Amniotic epithelial cell (primary cell): ENCODE measurements at places on chromosomes 16 and 17.

GRCh38 chr17:67575325-67575724 is 142.4 kb upstream of the NOL11 start:
- DNase-seq: no peak

- DNase-seq: no peak
These were observed 141.9 kb downstream of the BCAS3 start for GRCh38 chr17:60819447-60820130.

GRCh38 chr17:8857919-8858318 is 9.6 kb downstream of the PIK3R6 start:
- DNase-seq: no peak

GRCh38 chr16:87628246-87628923 is 26.1 kb downstream of the JPH3 start:
- no peak for DNase-seq

DNA sequence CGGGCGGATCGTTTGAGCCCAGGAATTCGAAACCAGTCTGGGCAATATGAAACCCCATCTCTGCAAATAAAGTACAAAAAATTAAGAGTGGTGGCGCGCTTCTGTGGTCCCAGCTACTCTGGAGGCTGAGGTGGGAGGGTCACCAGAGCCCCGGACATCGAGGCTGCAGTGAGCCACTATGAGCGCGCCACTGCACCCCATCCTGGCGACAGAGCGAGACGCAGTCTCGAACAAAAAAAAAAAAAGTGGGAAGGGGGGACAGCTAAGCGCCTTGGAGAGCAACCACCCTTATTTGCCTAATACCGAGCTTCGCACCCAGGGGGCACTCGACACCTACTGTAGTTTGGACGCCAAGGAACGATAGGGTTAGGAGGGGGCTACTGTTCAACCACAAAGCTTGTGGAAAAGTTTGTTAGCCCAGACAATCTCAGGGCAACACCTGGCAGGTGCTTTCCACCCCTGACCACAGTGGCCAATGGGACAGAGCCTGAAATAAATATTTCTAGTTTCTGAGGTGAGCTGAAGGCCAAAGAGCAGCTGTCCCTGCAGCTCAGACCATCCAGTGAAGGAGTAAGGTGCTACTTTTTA is 847 bp upstream of the PSMC3IP start:
- DNase-seq: peak; percentile 60

DNA sequence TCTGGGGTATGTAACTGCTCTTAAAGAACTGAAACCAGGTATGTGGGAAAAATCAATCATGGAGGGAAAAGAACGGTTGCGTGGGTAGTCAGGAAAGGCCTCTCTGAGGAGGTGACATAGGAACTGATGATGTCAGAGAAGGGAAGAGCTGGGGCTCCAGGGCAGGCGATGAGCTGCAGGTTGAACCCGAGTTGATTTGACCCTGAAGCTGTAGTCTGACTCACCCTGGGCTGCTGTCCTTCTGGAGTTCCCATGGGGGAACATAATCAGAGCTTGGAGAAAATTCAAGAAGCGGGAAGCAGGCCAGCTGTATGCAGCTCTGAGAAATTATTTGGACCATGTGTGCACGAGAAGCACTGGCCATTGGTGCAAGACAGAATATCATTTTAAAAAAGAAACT is 16.7 kb downstream of the SLC6A2 start:
- DNase-seq: no peak

DNA sequence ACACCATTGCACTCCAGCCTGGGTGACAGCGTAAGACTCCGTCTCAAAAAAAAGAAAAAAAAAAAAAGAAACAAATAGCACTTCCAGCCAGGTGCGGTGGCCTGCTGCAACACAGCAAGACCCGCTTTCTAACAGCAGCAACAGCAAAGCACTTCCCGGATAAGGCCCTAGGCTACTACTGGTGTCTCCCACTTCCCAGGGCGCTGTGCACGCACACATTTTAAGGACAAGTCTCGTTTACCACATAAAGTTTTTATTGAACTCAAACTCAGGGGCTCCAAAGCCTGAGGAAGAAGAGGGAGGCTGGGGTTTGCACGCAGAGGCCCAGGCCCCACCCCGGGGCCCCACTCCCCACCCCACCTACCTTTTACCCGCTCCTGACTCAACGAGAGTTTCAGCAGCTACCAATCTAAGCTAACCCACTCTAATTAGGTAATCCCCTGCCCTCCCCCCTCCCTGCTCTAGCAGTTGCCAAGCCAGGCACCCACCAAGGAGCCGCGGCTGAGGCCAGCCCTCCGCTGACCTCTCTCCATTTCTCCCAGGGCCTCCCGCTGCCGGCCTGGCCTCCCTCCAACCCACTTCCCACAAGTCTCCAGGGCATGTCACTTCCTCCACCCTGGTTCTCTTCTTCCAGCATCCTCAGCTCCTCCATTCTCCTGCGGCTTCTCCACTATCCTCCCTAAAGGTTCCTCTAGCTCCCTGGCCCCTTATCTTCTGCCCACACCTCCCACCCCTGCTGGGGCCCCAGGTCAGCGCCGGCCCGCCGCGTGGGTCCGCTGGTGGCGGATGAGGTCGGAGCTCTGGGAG is 2.4 kb downstream of the ZNF768 start:
- peak; percentile 10 for DNase-seq

DNA sequence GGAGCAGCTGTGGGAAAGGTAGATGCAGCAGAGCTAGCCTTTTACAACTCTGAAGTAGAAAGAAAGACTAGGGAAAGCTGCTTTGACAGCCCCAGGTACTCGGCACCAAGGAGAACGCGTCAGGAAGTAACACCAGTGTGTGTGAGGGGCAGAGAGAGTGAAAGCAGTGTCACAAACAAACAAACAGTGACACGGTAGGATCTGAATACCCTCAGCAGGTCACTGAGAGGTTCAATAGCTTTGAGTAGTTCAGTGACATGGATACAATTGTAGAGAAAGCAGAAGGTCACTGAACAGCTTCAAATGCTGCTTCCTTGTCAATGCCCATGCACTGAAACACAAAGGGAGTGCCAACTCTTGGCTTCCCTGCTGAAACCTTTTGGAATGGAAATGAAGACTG is 150.3 kb upstream of the C17orf78 start:
- no peak for DNase-seq

DNA sequence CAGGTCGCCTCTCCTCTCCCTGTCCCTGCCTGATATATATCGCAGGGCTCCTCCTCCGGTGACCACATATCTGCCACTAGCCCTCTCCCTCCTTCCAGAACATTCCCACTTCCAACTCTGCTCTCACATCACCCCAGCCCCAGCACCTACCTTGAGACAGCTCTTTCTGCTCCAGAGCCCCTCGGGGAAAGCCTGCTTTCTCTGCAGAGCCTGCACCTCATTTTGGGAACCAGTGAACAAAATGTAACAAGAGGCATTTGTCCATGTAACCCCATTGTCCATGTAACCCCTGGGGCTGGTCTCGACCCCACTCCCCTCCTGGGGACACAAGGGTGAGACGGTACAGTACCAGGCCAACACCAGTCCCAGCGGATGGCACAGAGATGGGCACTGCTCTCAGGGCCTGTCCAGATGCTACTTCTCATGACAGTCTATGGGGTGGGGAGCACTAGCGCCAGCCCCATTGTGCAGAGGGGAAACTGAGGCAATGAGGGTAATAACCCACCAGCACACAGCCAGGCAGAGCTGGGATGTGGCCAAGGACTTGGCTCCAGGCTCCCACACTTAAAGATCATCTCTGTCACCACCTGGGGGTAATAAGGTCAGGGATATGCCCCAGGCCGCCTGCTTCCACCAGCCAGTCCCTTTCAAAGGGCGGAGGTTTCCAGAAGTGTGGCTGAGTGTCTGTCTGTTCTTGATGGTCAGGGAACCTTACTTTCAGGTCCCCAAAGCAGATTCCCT is 42.9 kb downstream of the TBC1D16 start:
- DNase-seq: no peak

GRCh38 chr17:2336852-2337543 is at the start of gene SGSM2:
SGSM2 (plus strand) TSS chr17:2337501; CDS start chr17:2337689, 188 bp downstream.
- peak; percentile 31 for DNase-seq

DNA sequence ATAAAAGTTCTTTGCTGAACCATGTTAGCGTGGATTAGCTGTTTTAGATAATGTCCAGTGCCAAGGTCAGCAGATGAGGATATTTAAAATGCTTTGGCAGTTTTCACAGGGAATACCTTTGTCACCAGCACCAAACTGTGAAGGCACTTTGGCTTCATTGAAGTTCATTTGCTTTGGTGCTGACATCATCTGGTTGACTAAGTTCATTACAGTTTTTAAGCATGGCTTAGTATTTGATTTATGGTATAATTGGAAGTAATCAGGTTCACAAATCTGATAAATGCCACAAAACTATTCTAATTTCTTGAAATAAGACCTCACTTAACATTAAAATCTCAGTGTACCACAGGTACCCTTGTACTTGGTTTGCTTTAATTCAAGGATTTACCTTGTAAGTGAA is 4.3 kb downstream of the GID4 start:
- no peak for DNase-seq

GRCh38 chr16:64933885-64934284 is 188.0 kb downstream of the CDH11 start:
- peak; percentile 30 for DNase-seq

- DNase-seq: peak; percentile 87
These were observed 209.4 kb upstream of the CIBAR2 start for GRCh38 chr16:85321509-85322271.

DNA sequence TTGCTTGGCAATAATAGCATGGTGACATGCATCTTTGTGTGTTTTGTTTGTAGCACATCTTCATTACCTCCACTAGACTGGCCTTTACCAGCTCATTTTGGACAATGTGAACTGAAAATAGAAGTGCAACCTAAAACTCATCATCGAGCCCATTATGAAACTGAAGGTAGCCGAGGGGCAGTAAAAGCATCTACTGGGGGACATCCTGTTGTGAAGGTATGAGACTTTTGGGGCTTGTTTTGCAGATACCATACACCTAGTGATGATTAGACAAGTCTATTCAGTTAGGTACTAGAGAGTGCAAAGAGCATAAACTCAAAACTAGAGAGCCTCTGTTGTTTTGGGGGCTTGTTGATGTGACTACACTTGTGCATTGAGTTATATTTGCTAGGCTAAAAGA is 41.2 kb downstream of the NFATC3 start:
- DNase-seq: no peak

GRCh38 chr16:8572919-8573724 is 17.2 kb downstream of the TMEM114 start:
- DNase-seq: peak; percentile 23

GRCh38 chr16:12440228-12440530 is 363.5 kb downstream of the CPPED1 start:
- DNase-seq: peak; percentile 11

DNA sequence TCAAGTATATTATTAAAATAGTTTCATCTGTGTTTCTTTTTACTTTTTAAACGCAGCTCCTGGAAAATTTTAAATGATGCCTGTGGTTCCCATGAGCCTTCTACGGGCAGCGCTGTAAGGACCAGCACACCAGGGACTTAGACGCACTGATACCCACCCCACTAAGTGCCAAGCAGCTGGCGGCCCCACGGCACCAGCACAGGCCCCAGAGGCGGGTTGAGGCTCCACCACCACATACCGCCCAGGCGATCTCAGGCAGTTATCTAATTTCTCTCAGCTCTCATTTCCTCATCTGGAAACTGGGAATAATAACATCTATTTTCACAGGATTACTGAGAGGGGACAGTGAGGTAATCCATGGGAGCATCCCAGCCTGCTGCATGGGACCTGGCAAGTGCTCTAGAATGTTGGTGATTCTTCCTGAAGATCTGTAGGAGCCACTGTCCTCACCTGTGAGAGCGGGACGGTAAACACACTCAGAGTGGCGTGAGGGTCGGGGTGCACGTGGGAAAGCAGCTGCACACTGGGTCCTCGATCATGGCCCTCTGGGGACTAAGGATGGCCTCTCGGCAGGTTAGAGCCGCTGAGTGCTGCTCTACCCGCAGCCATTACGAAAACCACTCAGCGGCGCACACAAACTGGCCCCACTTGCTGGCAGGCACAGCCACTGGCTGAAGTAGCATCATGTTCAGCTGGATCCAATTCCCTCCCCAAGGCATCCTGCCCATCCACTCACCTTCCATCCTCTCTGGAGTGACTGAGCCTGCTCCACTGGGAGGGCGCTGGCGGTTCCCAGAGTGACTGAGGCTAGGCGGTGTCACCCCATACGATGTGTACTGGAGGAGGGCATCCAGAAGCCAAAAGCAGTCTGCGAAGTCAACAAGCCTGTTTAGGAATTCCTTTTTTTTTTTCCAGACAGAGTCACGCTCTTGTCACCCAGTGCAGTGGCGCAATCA is 17.6 kb upstream of the SLC38A8 start:
- no peak for DNase-seq

DNA sequence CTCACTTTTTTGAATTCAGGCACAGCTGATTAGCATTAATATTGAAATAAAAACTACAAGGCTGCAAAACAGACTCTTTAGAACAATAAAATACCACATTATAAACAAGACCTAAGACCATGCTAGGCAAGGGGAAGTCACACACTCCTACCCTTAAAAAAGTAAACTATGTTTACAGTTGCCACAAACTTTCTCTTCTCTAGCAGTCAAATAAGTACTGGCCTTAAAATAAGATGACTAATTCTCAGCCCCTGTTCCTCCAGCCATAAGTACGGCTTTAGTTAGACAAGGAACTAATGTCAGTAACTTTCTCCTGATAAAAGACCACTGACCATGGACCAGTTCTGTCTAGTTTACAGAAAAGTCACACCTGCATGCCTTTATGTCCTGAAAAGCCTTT is 19.5 kb upstream of the CPHXL start:
- DNase-seq: no peak

DNA sequence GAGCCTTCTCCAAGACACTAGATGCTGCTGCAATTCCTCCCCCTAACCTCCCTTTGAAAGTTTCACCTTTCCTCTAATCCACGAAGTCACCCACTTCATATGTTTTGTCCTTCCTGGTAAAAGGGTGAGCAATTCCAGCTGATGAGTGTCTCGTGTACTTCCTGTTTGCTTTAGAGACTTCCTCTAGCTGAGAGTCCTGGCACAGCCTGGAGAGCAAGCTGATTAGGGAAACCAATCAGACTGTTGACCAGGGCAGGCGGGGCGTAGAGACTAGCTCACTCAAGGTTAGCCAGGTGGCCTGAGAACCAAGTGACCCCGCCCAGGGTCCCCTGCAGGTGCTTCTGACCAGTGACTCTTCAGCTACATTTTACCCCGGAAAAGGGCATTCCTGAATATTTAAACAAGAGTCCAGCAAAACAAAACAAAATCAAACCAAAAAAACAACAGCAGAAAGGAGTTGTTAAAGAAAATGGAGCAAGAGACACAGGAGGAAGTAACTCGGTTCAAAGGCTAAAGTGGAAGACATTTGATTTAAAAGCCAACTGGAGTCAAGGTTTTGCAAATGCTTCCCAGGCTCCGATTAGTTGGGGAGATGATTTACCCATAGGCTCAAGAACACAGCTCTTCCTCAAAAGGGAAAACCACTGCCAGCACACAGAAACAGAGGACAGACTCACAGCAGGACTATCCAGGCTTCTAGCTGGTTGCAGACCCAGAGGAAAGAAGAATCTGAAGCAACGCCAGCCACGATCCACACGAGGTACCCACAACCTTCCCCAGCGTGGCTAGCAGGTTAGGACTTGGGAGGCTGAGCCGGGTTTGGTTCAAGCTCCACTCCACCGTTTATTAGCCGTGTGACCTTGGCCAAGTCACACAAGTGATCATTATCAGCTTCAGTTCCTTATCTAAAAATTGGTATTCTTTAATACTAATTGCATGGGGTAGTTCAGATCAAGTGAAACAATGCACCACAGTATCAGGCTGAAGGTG is 13.4 kb downstream of the HSPB9 start:
- peak; percentile 90 for DNase-seq

- DNase-seq: peak; percentile 54
These were observed 20.5 kb downstream of the CDIP1 start for GRCh38 chr16:4517812-4518680.
